Activated CD8-positive, alpha-beta T cell treated with anti-CD3 and anti-CD28 coated beads, Interleukin-2, amount 10 ng/mL, durations not matched to agents 7 days and 5 days (primary cell): ENCODE measurements at places on chromosomes 2 and 18.

DNA sequence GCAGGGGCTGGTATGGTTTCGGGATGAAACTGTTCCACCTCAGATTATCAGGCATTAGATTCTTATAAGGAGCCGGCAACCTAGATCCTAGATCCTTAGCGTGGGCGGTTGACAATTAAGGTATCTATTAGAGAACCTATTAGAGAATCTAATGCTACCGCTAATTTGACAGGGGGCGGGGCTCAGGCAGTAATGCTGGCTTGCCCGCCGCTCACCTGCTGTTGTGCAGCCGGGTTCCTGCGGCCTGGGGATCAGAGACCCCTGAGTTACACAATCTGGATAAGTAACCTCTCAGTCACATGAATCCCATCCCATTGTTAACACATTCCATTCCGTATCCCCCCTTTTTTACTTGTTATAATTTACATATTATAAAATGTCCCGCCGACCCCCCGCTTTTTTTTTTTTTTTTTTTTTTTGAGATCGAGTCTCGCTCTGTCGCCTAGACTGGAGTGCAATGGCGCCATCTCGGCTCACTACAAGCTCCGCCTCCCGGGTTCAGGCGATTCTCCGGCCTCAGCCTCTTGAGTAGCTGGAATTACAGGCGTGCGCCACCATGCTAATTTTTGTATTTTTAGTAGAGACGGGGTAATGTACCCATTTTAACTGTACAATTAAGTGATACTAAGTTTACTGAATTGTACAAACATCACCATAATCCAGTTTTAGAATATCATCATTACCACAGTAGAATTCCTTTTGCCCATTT lies 42.0 kb upstream of the GPD2 start:
- no peak for DNase-seq

GRCh38 chr2:96565111-96565510 lies 28.6 kb downstream of the ARID5A start:
- DNase-seq, result no peak

DNA sequence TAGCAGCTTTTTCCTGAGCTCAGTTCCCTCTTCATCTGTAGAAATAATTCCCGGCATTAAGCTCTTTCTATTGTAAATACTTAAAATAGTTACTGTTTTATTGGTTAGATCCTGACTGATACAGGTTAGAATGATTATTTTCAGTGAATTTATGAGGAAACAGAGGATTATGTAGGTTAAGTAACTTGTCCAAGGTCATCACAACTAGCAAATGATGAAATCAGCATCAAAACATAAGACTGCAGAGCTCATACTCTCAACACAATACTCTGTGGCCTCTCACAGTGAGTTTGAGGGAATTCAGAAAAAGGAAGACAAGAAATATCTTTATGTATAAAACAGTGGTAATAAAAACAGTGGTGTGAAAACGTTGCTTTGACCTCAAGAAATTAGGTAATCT lies 113.2 kb upstream of the DLX2 start:
- DNase-seq, result no peak

- no peak for DNase-seq
Observed at GRCh38 chr2:224165901-224166319, 126.8 kb upstream of the SERPINE2 start.

DNA sequence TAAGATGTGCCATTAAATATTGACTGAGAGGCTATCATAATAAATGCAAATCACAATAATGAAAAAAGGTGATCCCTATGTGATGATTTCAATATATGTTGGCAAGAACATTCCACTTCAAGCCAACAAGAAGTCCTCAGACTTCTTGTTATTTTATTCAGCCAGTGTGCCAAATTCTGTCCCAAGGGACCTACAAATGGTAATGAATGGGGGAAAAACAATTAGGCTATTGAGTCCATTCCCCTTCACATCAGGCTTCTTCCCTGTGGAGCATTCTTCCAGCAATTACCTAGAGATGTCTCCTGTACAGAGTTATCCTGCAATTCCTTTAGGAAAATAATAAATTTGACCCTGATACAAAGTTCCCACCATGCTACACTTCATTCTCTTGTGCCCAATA lies 144.4 kb downstream of the PIEZO2 start:
- DNase-seq, result no peak

DNA sequence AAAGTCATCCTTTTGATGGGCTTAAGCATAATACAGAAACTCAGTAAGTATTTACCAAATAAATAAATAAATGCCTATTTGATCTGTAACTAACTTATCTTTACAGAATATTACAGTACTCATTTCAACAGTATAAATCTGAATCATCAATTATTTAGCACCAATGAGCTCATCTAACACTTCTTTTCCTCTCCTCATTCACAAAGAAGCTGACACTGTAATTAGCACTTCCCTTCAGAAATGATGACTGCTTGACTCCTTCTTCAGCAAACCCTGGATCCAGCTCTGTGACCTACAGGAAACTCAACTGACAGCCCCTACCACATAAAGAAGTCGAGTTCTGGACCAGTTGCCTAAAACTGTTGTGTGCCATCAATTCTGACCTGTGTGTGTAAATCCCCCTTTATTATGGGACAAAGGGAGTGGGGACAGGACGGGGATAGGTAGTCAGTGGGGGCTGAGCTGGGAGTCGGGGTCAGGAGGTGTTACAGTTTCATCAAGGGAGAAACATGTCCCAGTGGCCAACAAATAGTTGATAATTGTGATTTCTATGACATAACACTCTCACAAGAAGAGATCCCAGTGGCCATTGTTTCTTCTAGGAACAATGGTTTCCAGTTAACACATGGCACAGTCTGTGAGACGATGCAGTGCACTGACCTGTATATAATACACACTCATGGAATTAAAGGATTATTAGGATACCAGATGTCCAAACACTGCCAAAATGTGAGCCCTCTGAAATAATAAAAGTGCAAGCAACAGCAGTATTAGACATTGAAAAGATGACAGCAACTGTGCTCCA lies 68.7 kb downstream of the STK39 start:
- DNase-seq, result no peak

DNA sequence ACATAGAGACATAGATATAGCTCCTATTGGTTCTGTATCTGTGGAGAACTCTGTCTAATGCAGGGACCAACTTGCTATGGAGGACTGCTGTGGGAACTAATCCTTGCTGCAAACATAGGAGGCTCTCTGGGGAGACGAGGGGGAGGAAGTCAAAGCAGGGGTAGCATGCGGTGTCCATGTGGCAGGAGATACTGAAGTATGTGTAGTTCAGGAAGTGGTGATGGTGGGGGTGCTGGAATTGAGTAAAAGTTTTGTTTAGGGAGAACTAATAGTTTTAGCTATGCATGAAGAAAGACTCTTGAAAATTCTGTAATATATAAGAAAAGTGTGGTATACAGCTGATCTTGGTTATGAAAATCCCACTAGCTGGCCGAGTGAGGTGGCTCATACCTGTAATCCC lies 62.0 kb downstream of the ANKRD44 start:
- DNase-seq, result peak; percentile 58

DNA sequence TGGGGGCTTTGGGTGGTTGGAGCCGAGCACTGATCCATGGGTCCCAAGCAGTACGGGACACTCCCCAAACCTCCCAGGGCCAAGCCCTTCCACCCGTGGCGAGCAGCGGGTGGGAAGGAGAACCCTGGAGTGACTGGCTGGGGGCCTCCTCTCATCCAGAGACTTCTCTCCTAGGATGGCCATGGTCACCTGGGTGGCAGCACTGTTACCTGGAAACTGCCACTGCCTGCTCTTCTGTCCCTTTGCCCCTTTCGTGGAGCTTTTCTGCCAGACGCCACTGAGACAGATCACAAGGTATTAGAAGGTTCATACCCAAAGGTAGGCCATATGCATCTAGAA lies 26.9 kb downstream of the CENPO start:
- DNase-seq, result no peak

DNA sequence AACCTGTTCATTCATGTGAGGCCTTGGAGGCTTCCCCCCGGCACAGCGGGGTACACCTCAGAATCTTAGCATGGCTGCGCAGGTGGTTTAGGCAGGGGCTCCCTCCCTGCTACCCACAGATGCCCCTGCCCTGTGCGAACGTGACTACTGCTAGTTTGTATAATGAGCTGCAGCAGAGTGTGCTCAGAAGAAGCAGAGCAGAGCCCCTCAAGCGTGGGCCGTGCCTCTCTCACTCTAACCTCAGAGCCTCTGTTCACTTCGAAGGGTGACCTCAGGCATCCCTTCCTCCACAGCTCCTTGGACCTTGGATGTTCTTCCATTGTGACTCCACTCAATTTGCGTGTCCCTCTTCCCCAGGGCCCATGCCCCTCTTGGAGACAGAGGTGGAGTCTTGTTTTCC lies 161.6 kb downstream of the CTIF start:
- DNase-seq, result no peak

DNA sequence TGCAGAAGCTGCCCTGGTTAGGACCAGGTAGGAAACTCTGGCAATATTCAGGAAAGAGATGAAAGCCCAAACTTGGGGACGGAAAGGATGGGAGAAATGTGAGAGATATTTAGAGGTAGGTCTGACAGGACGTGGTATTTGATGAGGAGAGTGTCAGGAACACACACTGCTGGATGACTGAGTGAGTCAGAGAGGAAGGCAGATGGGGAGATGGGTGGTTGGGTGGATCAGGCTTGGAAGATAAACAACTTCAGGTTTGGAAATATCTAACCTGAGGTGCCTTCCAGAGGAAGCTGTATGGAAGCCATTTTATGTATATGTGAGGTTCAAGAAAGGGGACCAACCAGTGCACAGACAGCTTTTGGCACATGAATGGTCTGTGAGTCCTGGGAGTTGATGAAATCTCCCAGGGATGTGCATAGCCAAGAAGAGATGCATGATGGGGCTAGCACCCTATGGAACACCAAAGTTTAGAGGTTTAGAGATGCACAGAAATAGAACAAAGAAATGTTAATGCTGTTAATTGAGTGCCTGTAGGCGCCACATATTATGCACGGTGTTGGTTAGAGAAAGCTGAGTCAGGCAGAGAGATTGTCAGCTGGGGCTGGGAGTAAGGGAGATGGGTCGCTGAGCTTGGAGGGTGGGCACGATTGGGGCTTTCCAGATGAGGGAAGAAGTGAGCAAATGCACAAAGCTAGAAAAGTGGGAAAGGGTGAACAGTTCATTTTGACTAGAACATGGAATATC lies 101.0 kb downstream of the VIT start:
- no peak for DNase-seq

- no peak for DNase-seq
Observed at GRCh38 chr2:18647731-18648130, 58.4 kb upstream of the NT5C1B start.

GRCh38 chr2:70887208-70887549 lies 48.5 kb upstream of the ATP6V1B1 start:
- no peak for DNase-seq

DNA sequence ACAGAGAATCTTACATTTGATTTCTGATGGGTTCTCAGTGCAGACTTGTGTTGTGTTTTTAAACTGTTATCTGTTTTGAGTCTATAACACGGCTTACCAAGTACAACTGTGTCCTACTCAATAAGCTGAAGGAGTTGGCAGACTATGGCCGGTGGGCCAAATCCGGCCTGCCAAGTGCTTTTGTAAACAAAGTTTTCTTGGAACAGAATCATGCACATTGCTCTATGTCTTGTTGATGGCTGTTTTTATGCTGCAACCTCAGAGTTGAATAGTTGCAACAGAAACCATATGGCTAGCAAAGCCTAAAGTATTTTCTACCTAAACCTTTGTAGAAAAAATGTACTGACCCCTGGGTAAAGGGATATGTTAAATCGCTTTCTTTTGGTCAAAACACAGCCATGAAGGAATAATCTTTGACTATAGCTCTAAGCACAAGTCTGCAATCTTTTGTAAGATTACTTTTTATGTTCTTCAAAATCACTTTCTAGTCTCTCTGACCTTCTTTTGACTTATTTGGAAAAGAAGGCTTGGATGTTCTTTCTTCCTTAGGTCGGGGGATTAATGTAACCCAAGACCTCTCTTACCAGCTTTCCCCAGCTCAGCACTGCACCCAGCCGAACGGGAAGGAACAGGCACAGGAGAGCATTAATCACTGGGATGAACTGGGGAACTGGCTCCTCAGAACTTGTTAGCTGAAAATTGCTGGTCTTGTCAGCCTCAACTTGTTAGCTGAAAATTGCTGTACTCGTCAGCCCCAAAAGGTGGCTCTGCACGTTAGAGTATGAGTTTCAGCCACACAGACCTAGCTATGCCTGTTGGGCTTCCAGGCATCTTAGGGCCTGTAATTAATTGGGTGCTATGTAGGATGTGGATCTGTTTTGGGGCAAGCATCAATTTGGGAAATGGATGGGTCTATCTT lies 75.4 kb downstream of the CD8B2 start:
- DNase-seq, result no peak

GRCh38 chr18:9329471-9329870 lies 5.1 kb upstream of the TWSG1 start:
- DNase-seq, result no peak

DNA sequence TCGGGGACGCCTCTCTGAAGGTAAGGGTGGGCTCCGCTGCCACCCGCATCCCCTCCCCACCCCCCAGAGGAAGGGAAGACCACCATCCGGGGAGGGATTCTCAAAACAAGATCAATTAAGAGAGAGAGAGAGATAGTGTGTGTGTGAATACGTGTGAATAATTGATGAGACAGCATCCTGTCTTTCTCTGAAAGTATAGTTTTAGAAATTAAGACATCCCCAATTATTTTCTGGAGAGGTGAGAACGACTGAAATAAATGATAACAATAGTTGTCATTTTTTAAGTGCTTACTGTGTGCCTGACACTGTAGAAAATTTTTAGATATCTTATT lies 751 bp downstream of the IL18R1 start:
- no peak for DNase-seq

DNA sequence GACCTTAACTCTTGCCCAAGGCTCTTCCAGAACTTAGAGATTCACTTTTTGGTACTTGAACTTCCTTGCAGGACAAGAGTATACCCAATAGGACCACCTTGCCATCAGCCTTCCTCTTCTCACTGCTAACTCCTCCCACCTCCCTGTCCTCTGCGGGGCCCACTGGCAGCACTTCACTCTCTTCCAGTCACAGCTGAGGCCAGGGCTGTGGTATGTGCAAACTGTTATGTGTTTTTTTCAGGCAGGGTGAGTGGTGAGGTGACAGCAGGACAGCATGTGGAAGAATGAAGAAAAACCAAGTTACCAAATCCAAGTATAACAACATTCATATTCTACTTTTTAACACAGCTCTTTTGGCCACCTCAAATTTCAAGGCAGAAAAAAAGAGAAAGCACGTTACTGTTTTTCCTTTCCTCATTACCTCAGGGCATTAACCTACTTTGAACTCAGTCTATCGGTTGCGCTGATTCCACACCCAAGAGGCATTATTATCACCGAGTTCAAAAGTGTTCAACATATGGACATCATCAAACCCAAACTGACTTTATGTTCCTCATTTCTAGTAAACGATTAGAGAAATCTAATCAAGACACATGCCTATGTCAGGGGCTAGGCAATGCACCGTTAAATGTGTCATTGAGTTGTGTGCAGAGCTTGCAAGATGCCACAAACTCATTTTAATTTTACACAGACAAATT lies 605.2 kb upstream of the SYT4 start:
- DNase-seq, result no peak

GRCh38 chr2:43370705-43371104 lies 144.3 kb upstream of the ZFP36L2 start:
- no peak for DNase-seq

- DNase-seq, result no peak
Observed at GRCh38 chr2:205889114-205889513, 196.9 kb downstream of the INO80D start.
